Activated B cell treated with CpG ODN at 0.5 μM for 24 hours (primary cell): ENCODE measurements at places on chromosomes 7 and 10. TPM values are rescaled to one million over a fixed set of nuclear protein-coding genes. Genes with fewer than 3 reads are reported as not detected.
A peak's percentile ranks its signal among the peaks of the same experiment; 100 is the strongest.

GRCh38 chr10:96718304-96718990, 1.9 kb downstream of the PIK3AP1 start:
- no peak for DNase-seq

DNA sequence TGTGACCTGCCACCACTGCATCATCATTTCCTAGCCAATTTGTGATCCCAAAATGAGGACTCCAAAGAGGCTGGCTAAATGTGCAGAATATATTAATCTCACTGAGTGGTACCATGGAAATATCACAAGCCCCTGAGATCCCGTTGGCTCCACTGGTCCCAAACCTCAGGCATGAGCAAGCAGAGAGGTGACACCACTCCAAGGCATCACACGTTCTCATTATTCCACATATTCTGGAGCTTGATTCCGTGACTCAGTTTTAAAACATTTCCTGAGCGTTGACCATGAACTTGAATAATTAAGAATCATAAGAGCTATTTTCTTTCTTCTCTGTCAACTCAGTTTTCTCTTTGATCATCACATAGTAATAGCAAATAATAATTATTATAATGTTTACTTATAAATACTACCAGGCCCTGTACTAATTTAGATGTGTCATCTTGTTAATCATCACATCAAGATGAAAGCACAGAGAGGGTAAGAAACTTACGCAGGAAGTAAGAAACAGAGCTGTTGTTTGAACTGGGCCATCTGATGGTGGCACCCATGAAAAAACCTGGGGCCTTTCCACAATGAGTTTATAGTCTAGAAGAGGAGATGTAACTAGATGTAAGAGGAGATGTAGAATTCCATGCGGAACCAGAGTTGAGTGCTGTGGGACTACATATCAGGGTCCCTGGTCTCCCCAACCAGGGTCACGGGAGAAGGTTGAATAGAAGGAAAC, 3.5 kb downstream of the APBB1IP start:
- no peak for DNase-seq

GRCh38 chr7:131103997-131104396, 223.7 kb upstream of the MKLN1 start:
- DNase-seq = no peak

DNA sequence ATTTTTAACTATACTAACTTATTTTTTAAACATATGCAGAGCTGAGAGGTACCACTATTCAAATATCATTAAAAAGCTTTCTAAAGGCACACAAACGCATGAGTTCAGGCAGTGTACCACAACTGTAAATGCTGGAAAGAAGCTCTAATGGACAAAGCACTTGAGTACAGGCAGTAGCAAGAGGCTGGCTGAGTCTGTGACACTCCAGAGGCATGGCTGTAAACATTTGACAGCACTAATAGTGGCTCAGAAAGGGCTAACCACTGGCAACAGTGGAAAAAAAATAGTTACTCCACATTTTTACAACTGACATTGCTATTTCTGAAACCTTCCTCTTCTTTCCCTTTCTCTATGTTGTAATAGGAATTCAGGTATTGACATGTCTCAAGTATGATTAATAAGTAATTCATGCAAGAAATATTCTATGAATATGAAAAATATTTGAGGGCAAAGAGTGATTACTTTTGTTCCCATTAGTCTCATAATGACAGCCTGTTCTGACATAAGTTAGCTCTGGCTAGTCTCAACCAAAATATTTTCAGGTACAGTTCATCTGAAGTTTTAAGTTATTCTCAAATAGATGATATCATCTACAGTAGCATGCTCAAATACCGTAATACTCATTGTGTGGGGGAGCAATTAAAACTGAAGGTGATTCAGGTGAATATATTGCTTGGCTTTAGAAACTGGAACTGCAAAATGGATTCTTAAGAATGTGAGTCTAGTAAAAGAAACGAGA, 324.0 kb upstream of the POT1 start:
- DNase-seq = no peak

- DNase-seq = no peak
Observed at GRCh38 chr10:114674346-114674745, 16.3 kb upstream of the ABLIM1 start.

DNA sequence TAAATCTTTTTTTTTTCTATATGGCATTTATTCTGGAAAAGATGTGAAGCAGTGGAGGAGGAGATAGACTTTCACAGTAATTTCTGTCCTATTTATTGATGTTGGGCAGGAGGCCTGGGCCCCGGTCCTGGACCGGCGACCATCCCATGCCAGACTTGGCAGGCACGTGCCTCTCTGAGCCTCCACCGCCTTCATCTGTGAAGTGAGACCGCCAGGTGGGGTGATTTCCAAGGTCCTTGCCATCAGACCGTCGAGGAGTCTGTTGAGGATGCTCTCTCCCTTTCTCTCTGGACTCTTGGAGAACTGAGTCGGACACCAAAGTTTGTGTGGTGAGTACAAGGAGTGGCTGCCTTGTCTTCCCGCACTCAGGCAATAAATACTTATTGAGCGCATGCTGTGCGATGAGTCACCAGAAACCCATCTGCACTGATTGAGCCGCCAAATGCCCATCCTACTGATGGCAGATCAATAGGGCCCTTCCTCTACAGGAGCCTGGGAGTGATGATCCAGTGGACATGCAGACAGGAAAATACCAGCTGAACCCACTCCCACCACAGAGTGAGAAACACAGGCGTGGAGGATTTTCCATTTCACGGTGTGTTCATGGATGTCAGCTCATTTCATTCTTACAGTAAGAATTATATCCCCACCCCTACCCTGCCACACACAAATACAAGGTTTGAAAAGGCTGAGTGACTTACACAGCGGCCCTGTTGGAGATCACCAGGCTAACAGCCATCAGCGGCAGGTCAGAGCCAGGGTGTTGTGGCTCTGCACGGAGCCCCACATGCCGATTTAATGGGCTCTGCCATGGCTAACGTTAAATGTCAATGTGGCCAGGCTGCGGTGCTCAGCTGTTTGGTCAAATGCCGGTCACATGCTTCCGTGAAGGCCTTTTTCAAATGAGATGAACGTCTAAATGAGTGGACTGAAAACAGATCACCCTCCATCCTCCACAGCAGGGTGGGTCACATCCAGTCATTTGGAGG, 11.5 kb upstream of the PRKAG2 start:
- peak; percentile 5 for DNase-seq

DNA sequence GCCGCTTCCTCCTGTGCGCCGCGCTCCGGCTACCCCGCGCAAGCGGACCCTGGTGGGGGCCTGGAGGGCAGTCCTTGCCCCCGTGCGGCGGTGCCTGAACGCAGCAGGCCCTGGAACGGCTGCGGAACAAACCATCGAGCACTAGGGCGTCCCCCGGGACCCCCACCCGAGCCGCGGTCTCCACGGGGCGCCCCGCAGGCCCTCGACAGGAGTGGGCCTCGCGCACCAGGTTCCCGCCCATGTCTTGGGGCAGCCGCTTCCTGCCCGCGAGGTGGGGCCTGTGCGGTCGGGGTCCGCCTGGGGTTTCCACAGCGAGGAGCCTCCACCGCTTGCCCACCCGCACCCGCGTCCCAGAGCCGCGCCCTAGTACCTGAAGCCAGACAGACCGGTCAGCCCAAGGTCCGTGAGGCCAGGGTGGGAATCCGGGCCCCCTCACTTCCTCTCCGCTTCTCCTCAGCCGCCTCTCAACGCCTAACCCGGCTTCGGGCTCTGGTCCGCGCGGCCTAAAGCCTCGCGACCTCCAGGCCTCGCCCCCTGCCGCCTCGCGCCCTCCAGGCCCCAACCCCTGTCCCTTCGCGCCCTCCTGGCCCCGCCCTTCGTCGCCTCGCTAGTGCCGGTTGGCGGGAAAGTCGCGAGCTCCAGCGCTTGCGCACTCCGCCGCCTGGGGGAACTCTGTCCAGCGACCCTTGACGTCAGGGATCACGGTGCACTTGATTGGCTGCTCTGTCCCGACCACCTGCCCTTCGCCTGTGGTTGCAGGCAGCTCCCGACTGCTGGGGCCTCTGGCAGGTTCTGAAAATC, 7.0 kb upstream of the GBX1 start:
- DNase-seq = no peak

DNA sequence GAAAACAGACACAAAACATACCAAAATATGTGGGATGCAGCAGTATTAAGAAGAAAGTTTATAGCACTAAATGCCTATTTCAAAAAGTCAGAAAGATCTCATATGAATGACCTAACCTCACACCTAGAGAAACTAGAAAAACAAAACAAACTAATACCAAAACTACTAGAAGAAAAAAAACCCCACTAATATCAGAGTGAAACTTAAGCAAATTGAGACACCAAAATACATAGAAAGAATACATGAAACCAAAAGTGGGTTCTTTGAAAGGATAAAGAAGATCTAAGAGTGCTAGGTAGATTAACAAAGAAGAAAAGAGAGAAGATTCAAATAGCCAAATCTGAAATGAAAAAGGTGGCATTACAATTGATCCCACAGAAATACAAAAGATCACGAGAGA, 494.1 kb downstream of the SH2D4B start:
- no peak for DNase-seq

- no peak for DNase-seq
Observed at GRCh38 chr7:89809291-89809690, 345.0 kb upstream of the STEAP1 start.

- no peak for DNase-seq
Observed at GRCh38 chr10:45063591-45064231, 63.0 kb downstream of the ZNF22 start.

DNA sequence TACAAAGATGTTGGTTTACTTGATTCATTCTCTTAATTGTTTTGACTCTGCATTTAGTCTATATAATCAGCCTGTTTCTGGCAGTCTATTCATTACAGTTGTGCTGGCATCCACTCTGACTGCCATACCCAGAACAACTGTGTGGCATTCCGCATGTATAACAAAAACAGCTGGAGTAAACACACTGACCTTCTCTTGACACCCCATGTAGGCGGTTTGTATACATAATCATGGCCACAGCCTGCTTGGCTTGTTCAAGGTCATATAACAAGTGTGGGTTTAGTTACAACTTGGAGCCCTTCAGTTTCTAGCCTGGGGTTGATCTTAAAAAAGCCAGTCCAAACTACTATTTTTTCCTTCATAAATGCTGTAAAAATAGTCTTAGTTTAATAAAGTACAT, 70.9 kb downstream of the MBL2 start:
- DNase-seq = no peak

GRCh38 chr7:50336894-50337703, 32.6 kb downstream of the IKZF1 start:
- DNase-seq = no peak

- no peak for DNase-seq
Observed at GRCh38 chr10:124027651-124028050, 65.7 kb downstream of the CHST15 start.

- no peak for DNase-seq
Observed at GRCh38 chr7:155282671-155283070, 15.0 kb upstream of the INSIG1 start.

GRCh38 chr10:24899571-24899970, 52.8 kb downstream of the PRTFDC1 start:
- DNase-seq = no peak

GRCh38 chr7:29355388-29355787, 160.8 kb downstream of the CHN2 start:
- no peak for DNase-seq

DNA sequence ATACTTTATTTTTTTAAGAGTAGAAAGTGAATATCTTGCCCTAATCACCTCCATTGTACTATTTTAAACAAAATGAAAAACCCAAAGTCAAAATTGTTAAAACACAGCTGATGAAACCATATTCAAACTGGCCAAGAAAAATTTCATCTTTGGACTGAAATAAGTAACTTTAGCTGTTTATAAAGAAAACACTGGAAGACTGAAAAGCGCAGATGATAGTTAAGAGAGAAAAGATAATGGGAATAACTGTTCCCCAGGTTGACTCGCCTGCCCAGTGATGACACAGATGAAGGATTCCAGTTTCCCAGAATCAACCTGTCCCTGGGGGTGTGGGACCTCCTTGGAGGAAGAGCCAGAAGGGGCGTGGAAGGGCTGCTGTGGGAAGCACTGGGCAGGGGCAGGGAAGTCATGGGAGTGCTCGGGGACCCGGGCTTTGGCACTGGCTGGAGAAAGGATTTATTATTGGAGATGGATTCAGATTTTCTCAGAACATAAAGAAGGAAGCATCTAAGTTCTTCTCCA, 43.1 kb downstream of the DENND2A start:
- DNase-seq = no peak

DNA sequence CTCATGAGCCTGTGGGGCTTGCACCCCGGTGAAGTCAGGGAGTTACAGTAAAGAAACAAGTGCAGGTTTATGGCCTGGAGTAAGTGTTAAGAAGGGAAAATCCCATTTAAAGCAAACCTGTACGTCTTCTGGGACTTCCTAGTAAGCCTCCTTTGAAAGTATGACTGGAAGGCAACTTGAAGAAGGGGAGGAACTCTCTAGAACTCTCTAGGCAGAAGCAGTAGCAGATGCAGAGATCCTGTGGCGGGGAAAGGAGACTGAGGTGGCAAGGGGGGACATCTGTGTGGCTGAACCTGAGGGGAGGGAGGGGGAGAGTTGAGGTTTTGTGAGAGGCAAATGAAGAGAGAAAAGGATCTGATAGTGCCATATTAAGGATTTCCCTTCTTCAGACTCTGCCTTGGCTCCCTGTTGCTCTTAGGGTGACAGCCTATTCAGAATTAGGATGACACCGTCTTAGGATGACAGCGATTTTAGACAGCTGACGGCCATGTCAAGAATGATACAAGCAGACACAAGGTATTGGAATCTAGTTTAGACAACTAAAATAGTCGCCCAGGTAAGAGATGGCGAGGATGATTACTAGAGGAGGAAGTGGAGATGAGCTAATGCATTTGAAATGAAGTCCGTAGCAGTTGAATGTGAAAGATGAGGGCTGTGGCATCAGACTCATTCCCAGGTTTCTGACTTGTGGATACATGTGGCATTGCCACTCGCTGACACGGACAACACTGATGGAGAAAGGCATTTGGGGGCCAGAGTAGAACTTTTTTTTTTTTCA, 29.0 kb downstream of the CUL1 start:
- no peak for DNase-seq

DNA sequence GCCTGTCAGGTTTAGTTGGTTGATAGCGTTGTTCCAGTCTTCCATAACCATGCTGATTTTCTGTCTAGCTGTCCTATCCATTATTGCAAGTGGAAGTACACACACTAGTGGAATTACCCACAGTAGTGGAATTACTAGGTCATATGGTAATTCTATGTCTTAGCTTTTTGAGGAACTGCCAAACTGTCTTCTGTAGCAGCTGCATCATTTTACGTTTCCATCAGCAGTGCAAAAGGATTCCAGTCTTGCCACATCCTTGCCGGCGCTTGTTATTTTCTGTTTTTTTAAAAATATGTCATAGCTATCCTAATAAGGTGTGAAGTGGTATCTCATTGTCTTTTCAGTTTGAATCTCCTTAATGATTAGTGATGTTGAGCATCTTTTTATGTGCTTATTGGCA, 17.2 kb upstream of the RHBDD2 start:
- no peak for DNase-seq

Gene BUB3
- 137 and 141 TPM in 2 replicates for total RNA-seq

Gene SEPHS1
- 36.7 and 38.0 TPM in 2 replicates for total RNA-seq

Gene PNLIPRP2
- not detected in 2 replicates for total RNA-seq

Gene VWA2
- not detected in 2 replicates for total RNA-seq

Gene HABP2
- total RNA-seq = not detected in 2 replicates

Gene NOM1
- total RNA-seq = 34.7 and 39.1 TPM in 2 replicates

Gene TDRD1
- total RNA-seq = 0.33 and 0.59 TPM in 2 replicates
